ENCODE measurements at places on chromosomes 1 and 21.

GRCh38 chr1:31161571-31161970, 78.1 kb downstream of the NKAIN1 start:
- DNase-seq = no peak

- no peak for DNase-seq
Measured at GRCh38 chr1:234605983-234606783, 3.8 kb downstream of the IRF2BP2 start.

GRCh38 chr1:244104309-244105060, 53.4 kb downstream of the ZBTB18 start:
- no peak for DNase-seq

DNA sequence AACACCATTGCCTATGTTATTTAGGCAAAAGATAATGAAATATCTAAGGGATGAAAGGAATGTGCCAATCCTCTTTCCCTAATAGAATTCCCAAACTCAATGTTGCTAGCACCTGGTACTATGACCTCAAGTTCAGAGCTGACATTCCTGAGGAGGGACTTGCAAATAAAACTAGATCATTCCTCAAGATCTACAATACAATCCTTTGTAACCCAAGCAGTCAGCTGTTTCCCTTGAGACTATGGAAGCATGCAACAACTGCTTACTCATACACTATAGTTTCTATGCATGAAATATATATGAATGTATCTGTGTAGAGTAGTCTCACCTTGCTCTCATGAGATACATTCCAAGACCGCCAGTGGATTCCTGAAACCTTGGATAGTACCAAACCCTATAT, 65.0 kb downstream of the ABL2 start:
- DNase-seq = no peak

DNA sequence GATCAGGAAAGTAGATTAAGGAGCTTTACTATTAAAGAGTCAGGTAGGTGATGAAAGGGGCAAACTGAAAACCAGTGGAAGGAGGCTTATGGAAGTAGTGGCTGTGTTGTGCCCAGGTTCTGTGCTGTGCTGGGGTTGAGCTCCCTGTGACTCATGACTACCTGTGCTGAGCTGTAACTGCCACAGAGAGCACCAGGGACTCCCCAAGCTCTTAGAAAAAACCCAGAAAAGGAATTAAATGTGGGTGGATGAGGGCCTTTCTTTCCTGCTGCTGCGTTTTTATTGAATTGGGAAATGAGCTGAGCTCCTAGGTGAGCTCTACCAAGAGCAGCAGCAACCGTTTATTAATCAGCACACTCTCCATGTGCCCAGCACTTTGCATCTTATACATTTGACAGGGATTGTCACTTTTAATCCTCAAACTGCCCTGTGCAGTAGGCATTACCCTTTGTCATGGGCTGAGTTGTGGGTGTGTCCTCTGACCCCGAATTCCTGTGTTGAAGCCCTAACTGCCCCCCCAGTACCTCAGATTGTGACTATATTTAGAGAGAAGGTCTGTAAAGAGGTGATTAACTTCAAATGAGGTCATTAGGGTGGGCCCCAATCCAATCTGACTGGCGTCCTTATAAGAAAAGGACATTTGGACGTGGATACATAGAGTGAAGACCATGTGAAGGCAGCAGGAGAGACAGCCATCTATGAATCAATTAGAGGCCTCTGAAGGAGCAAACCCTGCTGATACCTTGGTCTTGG, 65.4 kb downstream of the AK4 start:
- no peak for DNase-seq

- DNase-seq = no peak
Measured at GRCh38 chr1:201724039-201724765, 104.8 kb upstream of the IPO9 start.

- no peak for DNase-seq
Measured at GRCh38 chr1:27179979-27180378, 25.1 kb upstream of the SLC9A1 start.

- no peak for DNase-seq
Measured at GRCh38 chr1:27958513-27958912, 1.3 kb upstream of the XKR8 start.

DNA sequence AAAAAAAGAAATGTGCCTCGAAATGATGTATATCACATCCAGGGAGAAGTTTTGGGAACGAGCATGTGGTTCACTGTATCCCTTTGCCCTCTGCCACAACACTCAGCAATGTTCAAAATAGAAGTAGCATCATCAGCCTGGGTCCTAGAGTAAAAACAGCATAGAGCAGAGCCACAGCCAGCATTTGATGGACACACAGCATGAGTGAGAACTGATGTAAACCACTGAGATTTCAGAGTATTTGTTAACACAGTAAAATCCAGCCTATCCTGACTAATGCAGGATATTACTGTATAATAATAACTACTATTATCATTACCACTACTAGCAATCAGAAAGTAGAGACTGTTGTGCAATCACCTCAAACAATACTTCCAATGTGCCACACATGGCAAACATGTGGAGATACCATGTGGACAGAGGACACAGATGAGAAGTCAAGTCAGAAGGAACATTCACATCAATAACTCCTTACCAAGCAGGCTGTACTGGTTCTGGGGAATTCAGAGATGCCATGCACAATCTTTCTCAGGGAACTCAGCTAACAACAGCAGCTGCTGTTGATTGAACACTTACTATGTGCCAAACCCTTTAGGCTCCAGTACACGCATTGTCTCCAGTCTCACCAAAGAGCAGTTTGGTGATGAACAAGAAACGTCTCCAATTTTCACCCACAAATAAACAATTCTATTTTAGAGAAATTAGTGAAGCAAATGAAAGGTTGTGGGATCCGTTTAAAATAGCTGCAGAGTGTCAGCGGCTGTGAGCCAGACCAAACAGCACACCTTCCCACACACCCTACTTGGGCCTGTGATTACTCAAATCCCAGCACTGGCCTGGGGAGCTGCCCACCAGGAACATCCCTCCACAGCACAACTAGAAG, 16.6 kb upstream of the GFI1 start:
- DNase-seq = no peak

DNA sequence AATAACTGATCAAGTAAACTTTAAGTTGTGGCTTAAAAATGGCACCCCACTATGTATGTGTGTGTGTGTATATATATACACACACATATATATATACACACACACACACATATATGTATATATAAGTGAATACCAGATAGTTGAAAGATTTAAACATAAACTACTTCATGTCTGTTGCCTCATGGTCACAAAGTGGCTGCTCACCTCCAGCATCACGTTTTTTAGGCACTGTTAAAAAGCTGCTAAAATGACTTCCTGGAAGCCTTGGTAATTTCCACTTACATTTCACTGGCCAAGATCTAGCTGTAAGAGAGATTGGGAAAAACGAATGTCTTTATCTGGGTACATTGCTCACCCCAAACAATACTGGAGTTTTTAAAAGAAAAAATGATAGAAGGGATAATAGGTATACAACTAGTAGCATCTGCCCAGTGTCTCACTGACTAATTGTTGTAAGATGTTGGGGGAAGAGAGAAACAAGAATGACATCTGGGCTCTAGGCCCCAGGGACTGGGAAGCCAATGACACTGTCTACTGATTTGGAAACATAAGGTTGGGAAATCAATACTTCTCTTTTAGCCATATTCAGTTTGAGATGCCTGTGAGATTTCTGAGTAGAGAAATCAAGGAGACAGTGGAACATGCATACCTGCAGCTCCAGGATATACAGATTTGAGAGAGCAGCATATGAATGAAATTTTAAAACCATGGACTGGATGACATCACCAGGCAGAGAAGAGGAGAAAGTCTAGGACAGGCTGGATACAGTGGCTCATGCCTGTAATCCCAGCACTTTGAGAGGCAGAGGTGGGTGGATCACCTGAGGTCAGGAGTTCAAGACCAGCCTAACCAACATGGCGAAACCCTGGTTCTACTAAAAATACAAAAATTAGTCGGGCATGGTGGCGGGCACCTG, 42.8 kb downstream of the CLDN14 start:
- DNase-seq = no peak

GRCh38 chr1:154767315-154768240, 102.5 kb downstream of the KCNN3 start:
- DNase-seq = no peak

DNA sequence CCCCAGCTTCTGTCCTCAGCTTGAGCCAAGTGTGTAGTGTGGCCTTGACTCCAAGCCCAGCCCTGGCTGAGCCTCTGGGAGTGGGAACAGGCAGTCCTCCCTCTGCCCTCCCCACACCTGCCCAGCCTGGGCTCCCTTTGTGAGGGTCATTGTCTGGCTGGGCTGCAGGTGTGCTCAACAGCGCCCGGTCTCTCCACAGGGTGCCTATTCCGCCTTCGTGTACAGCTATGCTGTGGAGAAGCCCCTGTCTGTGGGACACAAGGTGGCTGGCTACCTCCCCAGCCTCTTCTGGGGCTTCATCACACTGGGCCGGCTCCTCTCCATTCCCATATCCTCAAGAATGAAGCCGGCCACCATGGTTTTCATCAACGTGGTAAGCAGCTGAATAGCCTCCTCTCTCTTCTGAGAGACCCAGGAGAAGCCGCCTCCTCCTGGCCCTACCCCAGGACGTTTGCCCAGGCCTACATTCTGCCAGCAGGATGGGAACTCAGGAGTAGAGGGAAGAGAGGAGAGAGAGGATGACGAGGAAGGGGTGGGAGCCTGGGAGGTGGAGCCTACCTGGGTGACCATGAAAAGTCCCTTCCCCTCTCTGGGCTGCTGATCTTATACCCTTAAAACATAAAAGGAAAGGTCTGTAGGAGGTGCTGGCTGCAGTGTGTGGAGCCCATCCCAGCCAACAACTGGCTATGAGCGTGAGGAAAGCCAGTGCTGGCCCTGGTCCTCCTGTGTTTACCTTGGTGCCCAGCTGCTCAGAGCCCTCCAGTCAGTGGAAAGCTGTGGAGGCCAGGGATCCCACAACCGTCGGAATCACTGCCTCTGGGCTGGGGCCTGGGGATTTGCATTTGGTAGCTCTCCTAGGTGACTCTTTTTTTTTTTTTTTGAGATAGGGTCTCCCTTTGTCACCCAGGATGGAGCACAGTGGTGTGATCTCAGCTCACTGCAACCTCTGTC, 45.7 kb downstream of the ELK4 start:
- DNase-seq = no peak

GRCh38 chr1:34759503-34760357, at the start of gene GJB4:
Gene GJB4, plus strand, starts transcription at chr1:34759740. Its CDS starts 1,515 bp downstream, at chr1:34761255.
- no peak for DNase-seq

DNA sequence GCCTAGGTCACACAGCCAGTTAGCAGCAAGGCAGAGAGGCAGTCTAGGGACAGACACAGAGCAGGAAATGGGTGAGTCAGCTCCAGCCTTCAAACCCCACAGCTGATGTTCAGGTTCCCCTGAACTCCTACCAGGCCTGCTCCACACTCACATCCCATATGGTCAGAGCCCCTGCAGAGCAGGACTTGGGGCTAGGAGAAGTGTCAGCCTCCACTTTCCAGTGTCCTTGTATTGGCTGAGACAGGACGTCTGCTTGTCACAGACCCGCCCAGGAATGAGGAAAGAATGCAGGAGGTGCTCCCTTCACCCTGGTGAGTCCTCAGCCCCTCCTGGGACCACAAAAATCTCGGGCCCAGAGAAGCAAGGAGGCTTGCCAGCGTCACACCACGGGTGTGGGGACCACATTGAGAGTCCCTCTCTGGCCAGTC, 92.5 kb downstream of the LACTBL1 start:
- no peak for DNase-seq

- no peak for DNase-seq
Measured at GRCh38 chr1:155077346-155077745, 1.3 kb upstream of the EFNA3 start.

GRCh38 chr1:202710070-202711045, at the start of gene SYT2:
Gene SYT2, minus strand, starts transcription at chr1:202710454. Its CDS starts 104,682 bp downstream, at chr1:202605772.
- DNase-seq = no peak

- no peak for DNase-seq
Measured at GRCh38 chr21:25427828-25428227, 179.5 kb downstream of the MRPL39 start.

DNA sequence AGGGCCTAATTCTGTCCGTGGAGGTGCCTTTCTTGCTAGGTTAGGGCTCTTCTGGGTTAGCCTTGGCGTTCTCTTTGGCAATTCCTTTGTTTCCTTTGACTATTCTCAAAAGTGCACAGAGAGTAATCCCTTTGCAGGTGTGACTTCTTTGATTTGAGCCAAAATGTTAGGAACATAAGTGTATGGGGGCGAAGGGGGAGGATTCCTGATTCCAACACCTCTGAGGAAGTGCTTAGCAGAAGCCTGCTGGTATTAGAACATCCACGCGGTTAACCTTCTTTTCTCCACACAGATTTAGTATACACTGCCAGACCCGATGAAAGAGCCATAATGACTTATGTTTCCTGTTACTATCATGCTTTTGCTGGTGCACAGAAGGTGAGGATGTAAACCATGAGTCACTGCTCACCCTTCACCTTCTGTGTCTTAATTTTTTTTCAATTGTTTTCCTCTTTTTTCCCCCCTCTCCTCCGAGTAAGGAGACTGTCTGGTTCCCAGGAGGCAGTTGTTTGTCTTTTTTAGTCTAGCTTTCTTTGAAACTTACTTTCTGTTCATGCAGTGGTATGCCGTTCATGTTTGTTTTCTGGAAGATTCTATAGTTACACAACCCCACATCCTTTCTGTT, 48.0 kb downstream of the ACTN2 start:
- DNase-seq = no peak

GRCh38 chr1:244454412-244454811, 2.7 kb upstream of the ADSS2 start:
- no peak for DNase-seq

- no peak for DNase-seq
Measured at GRCh38 chr1:209657140-209657879, 5.1 kb upstream of the LAMB3 start.

DNA sequence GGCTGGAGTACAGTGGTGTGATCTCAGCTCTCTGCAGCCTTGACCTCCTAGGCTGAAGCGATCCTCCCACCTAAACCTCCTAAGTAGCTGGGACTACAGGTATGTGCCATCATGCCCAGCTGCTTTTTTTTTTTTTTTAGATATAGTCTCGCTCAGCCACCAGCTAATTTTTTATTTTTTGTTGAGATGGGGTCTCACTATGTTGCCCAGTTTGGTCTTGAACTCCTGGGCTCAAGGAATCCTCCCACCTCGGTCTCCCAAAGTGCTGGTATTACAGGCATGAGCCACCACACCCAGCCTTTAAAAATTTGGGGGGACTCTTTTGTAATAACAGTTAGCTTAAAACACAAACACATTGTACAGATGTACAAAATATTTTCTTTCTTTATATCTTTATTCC, 1.7 kb upstream of the SNX27 start:
- DNase-seq = no peak

DNA sequence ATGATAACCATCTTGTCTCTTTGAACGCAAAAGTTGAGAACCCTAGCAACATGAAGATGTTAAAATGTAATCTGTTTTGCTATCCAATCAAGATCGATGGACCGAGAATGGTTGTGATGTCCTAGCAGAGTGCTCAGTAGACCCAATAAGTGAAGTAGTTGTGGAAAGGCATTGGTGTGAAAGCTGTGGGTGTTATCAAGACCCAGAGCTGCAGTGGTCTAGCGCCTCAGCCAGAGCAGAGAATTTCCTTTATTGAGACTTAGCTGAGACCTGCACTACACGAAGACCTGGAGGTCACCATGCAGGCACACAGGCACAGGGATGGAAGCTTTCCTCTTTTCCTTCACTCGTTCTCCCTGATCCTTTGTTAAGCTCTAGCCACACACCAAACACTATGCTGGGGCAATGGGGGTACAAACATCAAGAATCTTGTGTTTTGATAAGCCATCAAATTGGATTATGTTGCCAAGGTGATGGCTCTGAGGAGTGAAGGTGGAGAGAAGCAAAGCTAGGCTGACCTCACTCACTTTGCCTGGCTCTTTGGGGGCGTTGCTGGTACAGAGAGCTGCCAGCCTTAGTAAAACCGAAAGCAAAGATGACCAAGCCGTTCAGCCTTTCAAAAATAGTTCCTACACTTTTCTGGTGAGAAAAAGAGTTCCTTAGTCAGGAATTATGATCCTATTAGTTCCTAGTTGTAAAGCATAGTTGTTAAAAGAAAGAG, 24.1 kb downstream of the METTL13 start:
- DNase-seq = no peak

All from C1 segment of cervical spinal cord (tissue), 14 donors.